ENCODE measurements at places on chromosomes 12 and 14.

- no peak for DNase-seq
Measured at GRCh38 chr12:1234073-1234472, 243.1 kb downstream of the ERC1 start.

DNA sequence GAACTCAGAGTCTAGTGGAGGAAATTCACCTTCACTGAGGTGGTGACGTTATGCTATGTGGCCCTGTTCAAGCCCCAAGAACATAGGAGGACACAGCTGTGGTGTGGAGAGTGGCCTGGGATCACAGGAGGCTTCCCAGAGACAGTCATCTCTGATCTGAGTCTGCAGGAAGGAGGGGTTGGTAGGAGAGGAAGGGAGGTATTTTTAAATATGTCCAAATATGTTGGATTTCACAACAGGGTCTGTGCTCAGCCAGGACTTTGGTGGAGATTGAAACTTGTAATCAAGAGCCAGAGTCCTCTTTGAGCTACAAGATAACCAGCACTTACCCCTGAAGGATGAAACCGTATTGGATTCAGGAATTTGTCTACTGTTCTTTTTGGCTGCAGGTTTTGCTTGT, 26.4 kb upstream of the MED13L start:
- DNase-seq, result no peak

- no peak for DNase-seq
Measured at GRCh38 chr12:22535478-22535877, 8.9 kb downstream of the C2CD5 start.

DNA sequence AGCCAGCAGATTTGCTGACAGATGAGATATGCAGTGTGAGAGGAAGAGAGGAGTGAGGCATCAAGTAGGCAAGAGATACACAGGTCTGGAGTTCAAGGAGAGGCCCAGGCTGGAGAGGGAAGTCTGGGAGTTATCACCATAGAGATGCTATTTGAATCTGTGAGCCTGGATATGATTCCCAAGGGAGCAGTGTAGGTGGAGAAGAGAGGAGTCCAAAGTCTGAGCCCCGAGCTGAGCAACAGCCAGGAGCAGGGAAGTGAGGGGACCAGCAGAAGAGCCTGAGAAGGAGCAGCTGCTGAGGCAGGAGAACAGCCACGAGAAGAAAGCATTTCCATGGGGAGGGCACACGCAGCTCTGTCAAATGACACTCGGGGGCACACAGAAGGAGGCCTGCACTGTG, 20.2 kb upstream of the NXPH4 start:
- no peak for DNase-seq

DNA sequence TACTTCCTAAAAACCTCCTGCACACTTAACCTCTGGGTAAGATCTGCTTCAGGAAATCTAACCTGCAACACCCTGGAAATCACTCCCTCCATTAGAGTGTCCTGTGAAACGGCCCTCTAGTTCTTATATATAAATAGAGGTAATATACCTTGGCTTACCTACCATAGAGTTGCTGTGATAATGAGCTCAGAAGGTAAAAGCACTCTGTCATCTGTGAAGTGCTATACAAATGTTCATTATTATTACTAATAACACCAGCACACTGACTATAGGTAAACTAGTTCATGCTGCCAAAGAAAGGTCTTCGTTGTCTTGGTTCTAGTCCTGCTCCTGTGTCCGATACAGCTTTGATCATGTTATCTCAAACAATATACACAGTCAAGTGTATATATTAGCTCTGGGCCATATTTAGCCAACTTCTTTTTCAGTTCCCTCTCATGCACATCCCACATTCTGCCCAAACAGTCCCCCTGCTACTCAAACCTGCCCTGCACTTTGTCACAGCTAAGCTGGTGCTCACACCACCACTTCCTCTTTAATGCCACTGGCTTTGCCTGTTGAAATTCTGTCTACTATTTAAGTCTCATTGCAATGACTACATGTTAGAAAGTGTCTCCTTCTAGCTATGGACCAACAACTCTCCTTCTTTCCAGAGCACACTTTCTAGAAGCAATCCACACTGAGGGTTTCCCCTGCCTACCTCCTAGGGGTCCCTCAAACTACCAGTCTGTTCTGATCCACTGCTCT, 5.1 kb downstream of the E2F7 start:
- no peak for DNase-seq

DNA sequence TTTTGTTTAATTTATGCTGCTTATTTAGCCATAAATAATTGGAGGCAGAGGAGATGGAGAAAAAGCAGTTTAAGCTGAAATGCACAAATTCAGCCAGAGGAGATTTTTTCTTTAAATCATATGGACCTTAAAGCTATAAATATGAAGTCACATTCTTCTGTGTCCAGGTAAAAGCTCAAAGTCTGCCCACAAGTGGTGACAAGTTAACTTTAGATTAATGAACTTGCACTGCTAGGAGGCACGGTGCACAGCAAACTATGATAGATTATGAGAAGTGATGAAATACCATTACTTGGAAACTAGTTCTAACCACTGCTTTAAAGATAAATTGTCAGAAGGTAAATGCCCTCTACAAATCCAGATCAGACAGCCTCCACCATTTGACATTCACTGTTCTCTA, 69.0 kb downstream of the IFT81 start:
- DNase-seq, result no peak

- DNase-seq, result no peak
Measured at GRCh38 chr14:55450124-55450523, 9.7 kb upstream of the TBPL2 start.

GRCh38 chr14:104800771-104801519, at the start of gene ZBTB42:
Gene ZBTB42 (plus strand): TSS chr14:104801101. CDS start chr14:104801198, 97 bp downstream.
- DNase-seq, result peak; percentile 75

DNA sequence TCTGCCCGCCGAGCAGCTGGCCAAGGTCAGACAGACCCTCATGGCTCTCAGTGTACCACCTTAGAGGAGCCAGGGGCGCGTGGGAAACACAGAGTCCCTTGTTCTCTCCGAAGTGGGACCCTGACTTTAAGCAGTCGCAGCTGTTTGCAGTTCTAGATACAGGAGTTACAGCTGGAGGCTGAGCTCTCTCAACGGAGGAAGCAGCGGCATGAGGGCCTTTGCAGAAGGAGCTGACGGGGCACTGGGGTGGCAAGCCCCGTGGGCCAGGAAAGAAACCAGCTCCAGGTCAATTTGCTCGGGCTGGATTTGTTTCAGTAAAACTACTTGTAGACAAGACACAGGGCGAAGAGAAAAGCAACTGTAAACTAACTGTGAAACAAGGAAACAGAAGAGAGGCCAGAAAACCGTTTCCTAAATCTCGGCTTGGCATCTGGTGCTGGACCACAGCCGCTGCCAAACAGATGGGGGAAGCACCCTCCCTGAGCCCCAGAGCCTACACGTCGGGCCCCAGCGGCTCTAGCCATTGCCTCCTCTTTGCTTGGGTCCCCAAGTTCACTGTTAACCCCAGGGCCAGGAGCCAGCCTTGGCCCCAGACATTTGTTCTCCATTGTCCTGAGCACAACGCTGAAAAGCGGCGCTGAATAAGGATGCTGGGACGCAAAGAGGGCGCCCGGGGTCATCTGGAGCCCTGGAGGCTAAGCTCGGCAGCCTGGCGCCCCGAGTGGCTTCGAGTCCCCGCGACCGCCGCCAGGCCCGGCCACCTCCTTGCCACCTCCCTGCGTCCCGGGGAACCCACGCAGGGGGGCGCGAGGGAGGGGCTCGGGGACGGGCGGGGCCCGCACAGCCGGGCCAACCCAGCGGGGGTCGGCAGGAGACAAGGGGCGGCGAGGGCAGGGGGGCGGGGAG, 914 bp upstream of the PACS2 start:
- no peak for DNase-seq

DNA sequence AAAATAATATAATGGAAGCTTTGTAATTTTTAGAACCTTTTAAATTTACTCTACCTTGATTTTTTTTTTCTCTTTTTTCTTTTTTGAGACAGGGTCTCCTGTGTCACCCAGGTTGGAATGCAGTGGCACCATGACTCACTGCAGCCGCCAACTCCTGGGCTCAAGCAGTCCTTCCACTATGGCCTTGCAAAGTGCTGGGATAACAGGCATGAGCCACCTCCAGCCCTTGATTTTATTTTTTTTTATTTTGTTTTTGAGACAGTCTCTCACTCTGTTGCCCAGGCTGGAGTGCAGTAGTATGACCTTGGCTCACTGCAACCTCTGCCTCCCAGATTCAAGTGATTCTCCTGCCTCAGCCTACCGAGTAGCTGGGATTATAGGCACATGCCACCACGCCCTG, 65.3 kb upstream of the TRAF3 start:
- DNase-seq, result no peak

DNA sequence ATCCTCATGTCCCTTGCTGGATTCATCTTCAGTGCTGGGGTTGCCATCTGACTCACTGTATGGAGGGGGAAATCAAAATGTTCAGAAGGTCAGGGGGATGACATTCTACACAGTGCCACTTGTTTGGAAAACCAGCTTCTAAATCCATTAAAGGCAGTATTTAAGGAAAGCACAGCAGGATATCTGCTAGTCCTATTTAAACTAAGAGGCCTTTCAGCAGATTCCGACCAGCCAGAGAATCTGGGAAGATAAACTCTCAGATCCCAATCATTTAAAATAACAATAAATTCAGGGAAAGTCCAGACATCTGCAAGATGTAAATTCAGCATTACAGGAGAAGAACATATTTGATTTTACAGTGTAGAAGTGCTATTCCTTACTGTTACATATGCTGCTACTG, 3.8 kb downstream of the SIX4 start:
- DNase-seq, result no peak

- DNase-seq, result no peak
Measured at GRCh38 chr12:119788786-119789185, 88.3 kb downstream of the CIT start.

GRCh38 chr12:131132118-131132892, 178.6 kb downstream of the ADGRD1 start:
- peak; percentile 18 for DNase-seq

GRCh38 chr12:84416626-84417025, 496.0 kb downstream of the SLC6A15 start:
- DNase-seq, result no peak

DNA sequence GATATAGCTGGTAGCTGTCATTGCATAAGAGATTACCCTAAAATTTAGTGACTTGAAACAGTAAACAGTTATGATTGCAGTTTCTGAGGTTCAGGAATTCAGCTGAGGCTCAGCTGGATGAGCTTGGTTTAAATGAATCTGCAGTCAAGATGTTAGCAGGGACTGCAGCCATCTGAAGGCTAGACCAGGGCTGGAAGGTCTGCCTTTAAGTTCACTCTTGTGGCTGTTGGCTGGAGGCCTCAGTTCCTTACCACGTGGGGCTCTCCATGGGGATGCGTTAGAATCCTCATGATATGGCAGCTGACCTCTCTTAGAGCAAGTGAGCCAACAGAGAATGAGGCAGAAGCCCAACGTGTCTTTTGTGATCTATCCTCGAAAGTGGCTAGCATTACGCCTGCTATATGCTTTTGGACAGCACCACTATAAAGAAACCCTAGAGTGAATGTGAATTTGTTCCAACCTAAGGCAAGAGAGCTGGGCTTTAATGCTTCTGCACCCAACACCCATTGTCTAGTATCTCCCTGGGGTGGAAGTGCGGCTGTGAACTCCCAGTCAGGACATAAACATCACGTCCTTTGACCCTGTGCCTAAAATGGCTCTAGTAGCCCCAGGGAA, 26.0 kb downstream of the HSPB8 start:
- no peak for DNase-seq

DNA sequence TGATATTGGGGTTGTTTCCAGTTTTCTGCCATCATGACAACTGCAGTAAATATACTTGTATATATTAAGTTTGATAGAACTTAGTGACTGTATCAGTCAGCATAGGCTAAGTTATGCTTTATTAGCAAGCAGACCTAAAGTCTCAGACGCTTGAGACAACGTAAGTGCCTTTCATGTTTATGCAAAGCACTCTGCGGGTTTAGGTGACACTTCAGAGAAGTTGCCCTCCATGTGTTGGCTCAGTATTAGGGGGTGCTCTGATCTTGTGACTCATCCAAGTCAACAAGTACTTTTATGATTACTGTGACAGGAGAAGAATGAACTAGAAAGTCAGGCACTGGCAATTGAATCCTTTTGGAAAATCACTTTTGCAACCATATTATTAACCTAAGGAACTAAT, 13.3 kb upstream of the OTOGL start:
- no peak for DNase-seq

DNA sequence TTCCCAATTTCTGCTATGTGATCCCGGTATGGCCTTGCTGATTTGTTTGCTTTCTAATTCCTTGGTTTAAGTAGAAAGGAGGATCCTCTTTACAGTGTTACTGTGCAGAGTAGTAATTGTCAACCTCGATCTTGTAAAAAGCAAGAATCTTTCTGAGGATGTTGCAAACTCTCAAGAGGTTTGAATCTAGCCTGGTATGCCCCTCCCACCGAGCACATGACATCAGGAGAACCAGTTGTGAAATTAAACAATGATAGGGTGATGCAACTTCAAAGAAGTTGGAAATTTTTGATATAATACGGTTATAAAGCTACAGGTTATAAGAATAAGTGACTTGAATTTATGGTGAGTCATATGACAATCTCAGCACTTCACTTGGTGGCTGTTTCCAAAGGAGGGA, 35.0 kb upstream of the FUT8 start:
- DNase-seq, result no peak

GRCh38 chr12:20411345-20411744, 43.0 kb downstream of the PDE3A start:
- no peak for DNase-seq

DNA sequence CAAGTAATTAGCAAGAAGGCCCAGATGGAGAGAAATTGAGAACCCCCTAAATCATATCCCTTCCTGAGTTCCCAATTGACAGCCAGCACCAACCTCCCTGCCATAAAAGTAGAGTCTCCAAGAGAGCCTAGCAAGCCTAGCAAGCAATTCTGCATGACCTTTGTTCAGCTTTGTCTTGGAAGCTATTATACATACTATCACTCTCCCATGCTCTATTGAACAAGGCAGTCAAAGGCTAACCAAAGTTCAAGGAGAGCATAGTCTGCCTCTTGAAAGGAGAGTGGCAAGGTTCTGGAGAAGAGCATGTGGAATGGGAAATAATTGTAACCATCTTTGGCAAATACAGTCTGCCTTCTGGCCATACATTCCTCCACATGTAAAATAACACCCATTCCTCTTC, 7.8 kb downstream of the ACOT4 start:
- no peak for DNase-seq

DNA sequence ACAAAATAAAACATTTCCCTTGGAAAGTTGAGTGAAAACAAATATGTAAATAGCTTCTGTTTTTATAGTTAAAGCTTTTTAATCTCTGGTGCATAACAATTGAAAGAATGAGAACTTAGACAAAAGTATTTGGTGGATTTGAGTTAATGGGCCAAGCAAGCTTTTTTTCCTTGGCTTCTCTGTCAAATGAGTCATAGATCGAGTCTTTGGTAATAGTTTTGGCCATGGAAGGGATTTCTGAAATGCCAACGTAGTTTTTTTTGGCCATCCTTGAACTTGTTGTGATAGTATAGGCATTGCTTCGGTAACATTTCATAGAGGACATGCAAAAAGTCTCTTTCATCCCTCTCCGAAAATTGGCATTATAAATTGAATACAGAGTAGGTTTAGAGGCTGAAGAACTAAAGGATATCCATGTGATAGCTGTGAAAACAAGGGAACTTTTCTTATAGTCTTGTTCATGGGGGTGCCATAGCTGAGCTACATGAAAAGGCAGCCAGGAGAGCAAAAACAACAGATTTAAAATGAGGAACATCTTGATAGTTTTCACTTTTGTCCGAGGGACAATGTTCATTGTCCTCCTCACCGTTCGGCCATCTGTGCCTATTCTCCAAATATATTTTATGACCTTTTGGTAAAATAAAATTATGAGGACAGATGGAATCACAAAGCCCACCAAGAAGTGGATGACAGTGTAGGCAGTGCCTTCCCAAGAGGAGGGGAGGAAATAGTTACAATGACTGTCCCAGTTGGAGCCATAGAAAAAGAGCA, 34.7 kb downstream of the GPR19 start:
- DNase-seq, result no peak

All from NCI-H345 (cell line).